ENCODE measurements at places on chromosomes 1 and 21. TPM values are rescaled to one million over a fixed set of nuclear protein-coding genes. Genes with fewer than 3 reads are reported as not detected.

Gene IFI44L
- total RNA-seq = 38.3 TPM

Gene SLC19A2
- total RNA-seq = 8.6 TPM

Gene RGS8
- total RNA-seq = 0.05 TPM

Gene UTS2
- total RNA-seq = not detected

DNA sequence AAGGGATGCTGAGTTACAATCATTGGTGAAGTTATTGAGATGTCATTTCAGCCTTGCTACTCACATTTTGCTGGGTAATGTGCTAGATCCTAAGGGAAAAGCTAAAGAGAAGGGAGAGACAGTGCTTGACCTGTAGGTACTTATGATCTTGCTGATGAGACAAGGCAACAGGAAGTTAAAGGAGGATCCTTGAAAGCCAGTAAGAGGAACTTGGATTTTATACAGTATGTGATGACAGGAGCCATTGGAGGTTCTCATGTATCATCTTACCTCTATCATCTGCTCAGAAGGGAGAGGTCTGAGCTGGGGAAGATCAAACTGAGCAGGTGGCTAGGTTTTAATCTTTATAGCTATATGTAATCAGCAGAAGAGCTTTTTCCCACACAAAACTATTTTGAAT is 6.3 kb downstream of the APOBEC4 start:
- no peaks in the 10 kb centered on the region for H3K27me3 ChIP-seq
- DNase-seq = no peak
- H3K36me3 ChIP-seq = no peaks in the 10 kb centered on the region
- no peak overlapping the region for H3K27ac ChIP-seq

DNA sequence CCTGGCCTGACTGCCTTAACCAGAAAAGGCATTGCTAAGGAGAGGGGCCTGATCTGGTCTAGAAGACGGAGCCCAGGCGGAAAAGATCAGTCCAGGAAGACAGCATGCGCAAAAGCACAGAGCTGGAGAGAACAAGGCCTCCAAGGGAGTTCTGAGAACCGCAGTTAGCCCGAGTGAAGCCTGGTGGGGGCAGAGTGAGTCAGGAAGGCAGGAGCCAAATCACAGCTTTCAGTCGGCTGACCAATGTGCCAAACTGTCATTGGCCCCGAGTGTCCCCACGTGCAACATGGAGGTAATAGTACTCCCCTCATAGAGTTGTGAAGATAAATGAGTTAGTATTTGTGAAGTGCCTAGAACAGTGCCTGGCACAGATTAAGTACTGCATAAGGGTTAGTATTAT is 1.2 kb upstream of the TSPAN2 start:
- peaks cover 36% of the 10 kb centered on the region for H3K4me1 ChIP-seq
- no peak for DNase-seq
- H3K27ac ChIP-seq = no peak overlapping the region
- no peaks in the 10 kb centered on the region for H3K36me3 ChIP-seq

GRCh38 chr1:8109216-8109615 is 83.1 kb upstream of the ERRFI1 start:
- H3K27ac ChIP-seq = no peak overlapping the region
- H3K27me3 ChIP-seq = no peaks in the 10 kb centered on the region
- no peak overlapping the region for H3K4me3 ChIP-seq
- DNase-seq = no peak
- H3K4me1 ChIP-seq = peaks cover 16% of the 10 kb centered on the region

DNA sequence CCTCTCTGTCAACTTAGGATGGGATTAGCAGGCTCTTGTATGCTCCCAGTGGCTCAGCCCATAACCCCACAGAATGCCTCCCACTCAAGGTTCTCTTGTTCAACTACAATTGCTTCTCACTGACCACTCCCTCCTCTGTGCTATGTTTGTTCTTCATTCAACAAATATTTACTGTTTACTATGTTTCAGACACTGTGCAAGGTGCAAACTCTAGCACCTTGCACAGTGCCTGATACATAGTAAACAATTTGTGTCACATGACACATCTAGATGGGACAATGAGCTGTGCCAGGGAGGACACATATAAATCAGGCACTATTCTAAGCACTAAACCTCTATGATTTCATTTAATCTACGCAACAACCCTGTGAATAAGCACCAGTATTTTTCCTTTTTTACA is 15.4 kb downstream of the ATP1A2 start:
- H3K4me3 ChIP-seq = no peak overlapping the region
- H3K4me1 ChIP-seq = no peaks in the 10 kb centered on the region
- no peak for DNase-seq

DNA sequence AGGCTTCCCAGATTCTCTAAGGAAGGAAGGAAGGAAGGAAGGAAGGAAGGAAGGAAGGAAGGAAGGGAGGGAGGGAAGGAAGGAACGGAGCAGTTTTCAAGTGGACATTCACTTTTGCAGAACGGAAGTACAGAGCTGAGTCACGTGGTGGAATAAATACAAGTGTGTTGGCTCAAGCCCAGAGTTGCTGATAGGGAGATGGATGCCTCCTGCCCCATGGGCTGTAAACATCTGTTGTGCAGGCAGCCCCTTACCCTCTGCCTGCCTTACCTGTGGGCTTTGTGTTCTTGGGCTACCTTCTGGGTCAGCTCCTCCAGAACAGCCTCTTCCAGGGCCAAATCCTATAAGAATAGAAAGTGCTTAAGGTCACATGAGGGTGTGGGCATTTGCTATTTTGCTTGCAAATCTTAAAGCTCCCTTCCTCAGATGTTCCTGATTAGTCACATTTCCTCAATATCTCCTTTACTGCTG is 121.7 kb downstream of the SMYD2 start:
- peaks cover 2% of the 10 kb centered on the region for H3K27me3 ChIP-seq
- H3K4me1 ChIP-seq = peaks cover 24% of the 10 kb centered on the region
- no peak for DNase-seq
- H3K36me3 ChIP-seq = no peaks in the 10 kb centered on the region

Data from activated CD4-positive, alpha-beta memory T cell treated with anti-CD3 and anti-CD28 coated beads for 36 hours (primary cell).